ENCODE measurements at places on chromosomes 6 and 20.

DNA sequence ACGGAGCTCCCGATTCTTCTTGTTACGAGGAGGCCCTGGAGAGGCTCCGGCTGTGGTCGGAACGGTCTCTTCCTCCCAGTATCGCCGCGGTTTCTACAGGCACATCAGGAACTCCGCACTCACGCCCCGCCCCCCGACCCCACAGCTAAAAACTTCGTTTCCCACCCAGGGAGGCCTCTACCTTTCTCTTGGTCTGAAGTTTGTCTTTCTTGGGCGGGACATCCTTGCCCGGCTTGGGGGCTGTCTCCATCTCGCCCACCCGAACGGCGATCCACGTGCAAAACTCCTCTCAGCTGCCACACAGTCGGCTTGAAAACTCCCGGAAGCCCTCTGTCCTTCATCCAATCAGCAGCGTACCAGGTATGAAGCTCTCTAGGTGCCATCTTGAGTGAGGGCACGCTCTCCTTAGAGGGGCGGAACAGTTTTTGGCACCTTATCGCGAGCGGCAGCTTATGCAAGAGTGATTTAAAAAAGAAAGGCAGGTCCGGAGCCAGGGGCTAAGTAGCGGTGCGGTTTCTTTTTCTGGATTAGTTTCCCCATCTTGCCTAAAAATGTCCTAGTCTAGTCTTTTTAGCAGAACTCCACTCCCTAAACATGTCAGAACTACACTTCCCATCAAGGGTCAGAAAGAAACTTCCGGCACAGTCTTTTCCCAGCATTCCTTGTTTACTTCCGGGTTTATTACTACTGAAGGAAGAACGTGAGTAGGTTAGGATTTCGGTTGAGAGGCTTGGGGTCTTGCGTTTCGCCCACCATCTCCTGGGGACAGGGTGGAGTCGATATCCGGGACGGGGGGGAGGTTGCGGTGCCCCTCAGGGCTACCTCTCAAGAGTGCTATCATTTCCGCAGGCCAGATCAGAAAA, at the start of the genes PFDN6 and WDR46:
PFDN6 (plus strand) TSS at position 681 of the 863 bp plus-strand sequence. CDS start 256 bp downstream, outside the sequence.
WDR46 (minus strand) TSS at position 319 of the 863 bp plus-strand sequence; CDS start at position 250, 69 bp downstream.
- peak; percentile 63 for DNase-seq

- no peak for DNase-seq
Measured at GRCh38 chr6:170132561-170132991, 158.3 kb downstream of the DLL1 start.

- DNase-seq: no peak
Measured at GRCh38 chr6:70957284-70957617, 391 bp upstream of the B3GAT2 start.

GRCh38 chr6:158232316-158233213, 64.4 kb downstream of the GTF2H5 start:
- DNase-seq: peak; percentile 33

- DNase-seq: no peak
Measured at GRCh38 chr6:142913036-142913510, 31.9 kb downstream of the HIVEP2 start.

- DNase-seq: no peak
Measured at GRCh38 chr6:25219216-25219916, 59.8 kb upstream of the CARMIL1 start.

GRCh38 chr6:4378319-4378996, 243.1 kb upstream of the ECI2 start:
- no peak for DNase-seq

- DNase-seq: no peak
Measured at GRCh38 chr6:71602385-71603007, 283.9 kb upstream of the RIMS1 start.

DNA sequence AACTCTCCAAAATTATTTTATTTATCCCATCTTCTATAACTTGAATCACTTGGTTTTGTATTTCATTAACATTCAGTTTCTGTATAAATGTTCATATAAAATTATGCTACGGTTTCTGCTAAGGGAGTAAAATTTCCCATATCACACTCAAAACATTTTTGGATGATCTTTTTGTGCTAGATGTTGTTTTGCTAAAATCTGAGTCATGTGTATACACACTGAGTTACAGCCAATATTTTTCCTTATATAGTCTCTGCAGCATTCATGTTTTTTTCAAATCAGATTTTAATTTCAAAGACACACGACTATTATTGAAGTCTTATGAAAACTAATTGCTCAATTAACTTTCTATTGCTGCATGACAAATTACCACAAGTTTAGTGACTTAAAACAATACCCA, 54.3 kb upstream of the SLC2A12 start:
- no peak for DNase-seq

GRCh38 chr6:4732691-4733315, 43.4 kb upstream of the CDYL start:
- DNase-seq: no peak
